ENCODE measurements at places on chromosomes 6 and 20. TPM values are rescaled to one million over a fixed set of nuclear protein-coding genes. Genes with fewer than 3 reads are reported as not detected.

CST5 gene
- not detected for total RNA-seq

MYB gene
- total RNA-seq = 0.60 TPM

TBPL1 gene
- total RNA-seq = 34.9 TPM

MYMX gene
- not detected for total RNA-seq

JAG1 gene
- total RNA-seq = 27.2 TPM

TINAG gene
- not detected for total RNA-seq

PROKR2 gene
- not detected for total RNA-seq

MUC21 gene
- not detected for total RNA-seq
